ENCODE measurements at places on chromosomes 7 and 10. TPM values are rescaled to one million over a fixed set of nuclear protein-coding genes. Genes with fewer than 3 reads are reported as not detected.

The MICALL2 gene
- 4.7 TPM for total RNA-seq

GRCh38 chr10:98115031-98115787, 19.2 kb upstream of the R3HCC1L start:
- DNase-seq = no peak

- peak; percentile 11 for DNase-seq
Measured at GRCh38 chr7:44287488-44288380, 37.7 kb downstream of the CAMK2B start.

GRCh38 chr7:151823566-151824372, 53.1 kb downstream of the PRKAG2 start:
- DNase-seq = no peak

DNA sequence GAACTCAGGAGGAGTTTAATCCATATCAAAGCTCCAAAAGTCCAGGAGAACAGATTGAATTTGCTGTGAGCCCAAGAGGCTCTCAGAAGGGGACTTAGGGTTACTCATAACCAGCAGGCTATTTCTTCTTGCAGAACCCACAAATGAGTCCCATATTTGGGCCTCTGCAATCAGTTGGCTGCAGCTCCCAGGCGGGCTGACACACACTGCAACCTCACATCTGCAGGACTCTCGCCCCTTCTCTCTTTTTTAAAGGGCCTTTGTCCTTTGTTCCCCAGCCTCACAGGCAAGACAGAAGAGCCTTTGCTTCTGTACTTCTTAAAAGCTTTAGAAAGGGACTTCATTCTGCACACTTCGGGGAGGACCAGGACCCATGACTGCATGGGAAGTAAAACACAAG, 26.7 kb downstream of the CREB3L2 start:
- no peak for DNase-seq

The ADAMTS14 gene
- not detected for total RNA-seq

GRCh38 chr10:62541811-62542210, 167.6 kb downstream of the ZNF365 start:
- DNase-seq = no peak

- no peak for DNase-seq
Measured at GRCh38 chr7:135372222-135372621, 137.7 kb downstream of the CNOT4 start.

- no peak for DNase-seq
Measured at GRCh38 chr10:86172301-86172700, 194.3 kb downstream of the GRID1 start.

The TLX1 gene
- not detected for total RNA-seq

DNA sequence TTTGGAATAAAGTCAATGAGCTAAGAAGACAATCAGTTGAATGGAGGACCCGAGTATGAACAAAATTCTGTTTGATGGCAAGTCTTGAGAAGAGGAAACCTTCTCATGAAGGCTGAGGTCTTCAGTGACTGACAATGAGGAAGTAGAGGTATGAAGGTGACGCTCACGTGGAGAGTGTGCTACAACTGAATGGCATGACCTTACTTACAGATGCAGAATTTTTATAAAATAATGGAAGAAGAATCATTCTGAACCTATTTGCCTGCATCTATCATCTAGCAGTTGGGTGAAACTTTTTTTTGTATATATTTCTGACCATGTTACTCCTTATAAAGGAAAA, 19.4 kb upstream of the SP4 start:
- no peak for DNase-seq

The GLRX3 gene
- total RNA-seq = 25.5 TPM

- no peak for DNase-seq
Measured at GRCh38 chr7:112162784-112163506, 43.3 kb downstream of the DOCK4 start.

The CTAGE6 gene
- 0.23 TPM for total RNA-seq

The PVRIG gene
- total RNA-seq = 0.25 TPM

The TMEM236 gene
- total RNA-seq = 0.72 TPM

GRCh38 chr7:9698375-9698774, 1265.0 kb downstream of the NXPH1 start:
- no peak for DNase-seq

- no peak for DNase-seq
Measured at GRCh38 chr7:108456845-108457540, 757 bp upstream of the NRCAM start.

GRCh38 chr7:42218248-42218647, 18.8 kb downstream of the GLI3 start:
- DNase-seq = no peak

DNA sequence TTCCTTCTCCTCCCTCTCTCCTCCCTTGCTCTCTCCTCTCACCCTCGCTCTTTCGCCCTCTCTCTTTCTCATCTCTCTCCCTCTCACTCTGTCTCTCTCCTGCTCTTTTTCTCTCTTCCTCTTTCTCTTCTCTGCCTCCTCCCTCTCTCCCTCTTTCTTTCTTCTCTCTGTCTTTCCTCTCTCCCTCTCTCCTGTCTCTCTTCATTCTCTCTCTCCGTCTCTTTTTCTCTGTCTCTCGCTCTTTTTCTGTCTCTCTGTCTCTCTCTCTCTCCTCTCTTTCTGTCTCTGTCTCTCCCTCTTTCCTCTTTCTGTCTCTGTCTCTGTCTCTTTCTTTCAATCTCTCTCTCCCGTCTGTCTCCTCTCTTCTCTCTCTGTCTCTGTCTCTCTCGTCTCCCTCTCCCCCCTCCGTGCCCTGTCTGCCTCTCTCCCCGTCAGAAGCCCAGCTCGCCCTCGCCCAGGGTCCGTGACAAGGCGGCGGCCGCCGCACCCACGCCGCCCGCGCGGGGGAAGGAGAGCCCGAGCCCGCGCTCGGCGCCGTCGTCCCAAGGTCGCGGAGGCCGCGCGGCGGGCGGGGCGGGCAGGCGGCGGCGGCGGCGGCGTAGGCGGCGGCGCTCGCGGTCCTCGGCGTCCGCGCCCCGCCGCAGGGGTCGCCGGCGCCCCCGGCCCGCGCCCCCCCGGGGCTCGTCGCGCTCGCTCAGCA, 21.3 kb upstream of the HSPB1 start:
- peak; percentile 51 for DNase-seq

DNA sequence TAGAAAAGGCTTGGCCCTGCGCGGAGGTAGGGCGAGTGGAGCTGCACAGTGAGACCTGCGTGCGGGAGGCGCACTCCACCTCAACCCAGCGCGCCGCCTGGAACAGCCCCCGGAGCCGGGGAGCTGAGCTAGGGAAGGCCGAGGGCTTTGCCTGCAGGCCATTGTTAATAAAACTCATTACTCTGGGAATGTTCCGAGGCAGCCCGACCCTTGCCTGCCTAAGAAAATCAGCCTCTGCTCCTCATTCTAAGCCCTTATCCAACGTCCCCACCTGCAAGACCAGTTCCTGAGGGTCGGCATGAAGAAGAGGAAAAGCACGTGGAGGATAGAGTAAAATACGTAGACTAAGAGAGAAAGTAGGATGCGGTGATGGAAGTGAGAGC, 55.3 kb downstream of the C7orf25 start:
- no peak for DNase-seq

GRCh38 chr7:19202599-19202998, 57.4 kb upstream of the FERD3L start:
- DNase-seq = no peak
